ENCODE measurements at places on chromosomes 12 and 14.

- DNase-seq: no peak
Measured at GRCh38 chr12:9763025-9763424, 2.3 kb upstream of the CD69 start.

GRCh38 chr12:2432856-2433255 lies 361.9 kb upstream of the FKBP4 start:
- DNase-seq: no peak

- no peak for DNase-seq
Measured at GRCh38 chr14:102523569-102524450, 14.2 kb upstream of the ANKRD9 start.

DNA sequence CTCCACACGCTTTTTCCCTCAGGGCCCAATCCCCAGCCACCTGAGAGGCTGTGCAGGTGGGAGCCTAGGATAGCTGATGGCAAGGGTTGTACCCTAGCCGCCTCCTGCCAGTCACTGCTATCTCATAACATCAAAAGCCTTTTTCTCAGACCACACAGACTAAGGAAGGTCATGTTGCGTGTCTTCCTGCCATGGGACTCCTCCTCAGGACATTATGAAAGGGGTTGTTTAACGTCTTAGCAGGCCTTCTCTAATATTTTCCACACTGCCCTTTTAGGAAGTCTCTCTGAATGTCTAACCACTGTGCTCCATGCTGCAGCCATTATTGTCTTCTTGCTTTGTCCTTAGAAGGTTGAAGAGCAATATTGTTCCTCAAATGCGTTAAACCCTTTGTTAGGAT lies 7.6 kb upstream of the SMUG1 start:
- no peak for DNase-seq

DNA sequence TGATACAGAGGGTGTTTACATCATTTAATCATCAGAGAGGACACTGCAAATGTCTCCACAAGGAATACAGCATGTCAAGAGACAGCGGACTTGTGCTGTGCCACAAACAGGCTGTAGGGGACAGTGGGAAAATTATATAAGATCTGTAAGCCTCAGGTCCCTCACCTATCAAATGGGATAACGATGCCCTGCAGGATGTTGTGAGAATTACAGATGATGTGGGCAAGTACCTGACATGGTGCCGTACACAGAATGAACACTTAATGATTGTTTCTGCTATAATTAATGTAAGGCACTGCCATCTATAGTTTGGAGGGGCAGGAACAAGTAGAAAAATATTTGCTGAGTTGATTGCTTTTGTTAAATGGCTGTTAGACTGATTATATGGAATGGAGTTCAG lies 81.9 kb upstream of the GTF2A1 start:
- DNase-seq: no peak

DNA sequence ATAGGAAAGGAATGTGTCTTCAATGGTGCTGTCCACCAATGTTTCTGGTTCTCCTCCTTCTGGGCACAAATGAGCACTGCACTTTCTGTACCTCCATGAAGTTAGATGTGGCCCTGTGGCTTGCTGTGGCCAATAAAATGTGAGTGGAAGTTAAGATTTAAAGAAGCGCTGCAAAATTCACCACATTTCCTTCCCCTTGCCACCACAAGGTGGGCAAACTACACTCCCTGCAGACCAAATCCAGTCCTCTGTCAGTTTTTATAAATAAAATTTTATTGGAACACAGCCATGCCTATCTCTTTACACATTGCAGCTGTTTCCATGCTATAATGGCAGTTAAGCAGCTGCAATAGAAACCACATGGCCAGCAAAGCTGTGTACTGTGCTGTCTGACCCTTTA lies 141.4 kb upstream of the TMPO start:
- DNase-seq: no peak

- DNase-seq: no peak
Measured at GRCh38 chr12:79114896-79115295, 250.3 kb downstream of the SYT1 start.

DNA sequence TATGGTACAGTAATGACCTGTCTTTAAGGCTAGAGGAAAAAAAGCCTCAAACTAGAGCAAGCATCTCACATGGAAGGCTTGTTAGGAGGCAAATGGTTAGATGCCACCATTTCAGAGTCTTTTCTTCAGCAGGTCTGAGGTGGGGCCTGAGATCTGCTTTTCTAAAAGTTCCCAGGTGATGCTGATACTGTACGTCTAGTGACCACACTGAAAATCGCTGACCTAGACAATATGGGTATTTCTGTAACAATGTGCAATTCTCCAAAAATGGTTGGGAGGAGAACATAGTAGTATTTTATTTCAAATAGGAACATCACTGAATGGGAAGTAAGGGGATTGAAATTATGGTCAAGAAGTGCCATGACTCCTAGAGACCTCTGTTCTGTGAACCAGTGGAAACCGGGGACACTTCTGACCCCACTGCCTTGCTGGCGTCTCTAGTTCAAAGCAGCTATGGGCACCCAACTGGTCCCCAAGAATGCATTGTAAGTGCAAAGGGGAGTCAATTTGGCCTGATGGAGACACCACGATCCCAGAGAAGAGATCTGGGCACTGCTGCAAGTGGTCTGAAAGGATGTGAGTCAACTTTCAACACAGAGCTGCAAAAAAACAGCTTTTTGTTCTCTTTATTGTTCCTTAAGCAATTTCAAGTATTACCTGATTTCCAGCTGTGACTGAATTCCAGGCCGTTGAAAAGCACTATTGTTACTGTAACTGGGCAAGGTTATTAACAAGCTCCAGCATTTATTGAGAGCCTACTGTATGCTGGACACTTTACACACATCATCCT lies 54.4 kb upstream of the PLEKHG7 start:
- DNase-seq: no peak

GRCh38 chr12:54341378-54342300 lies 16.7 kb downstream of the COPZ1 start:
- DNase-seq: no peak

- no peak for DNase-seq
Measured at GRCh38 chr14:61494018-61494417, 172.6 kb downstream of the PRKCH start.

DNA sequence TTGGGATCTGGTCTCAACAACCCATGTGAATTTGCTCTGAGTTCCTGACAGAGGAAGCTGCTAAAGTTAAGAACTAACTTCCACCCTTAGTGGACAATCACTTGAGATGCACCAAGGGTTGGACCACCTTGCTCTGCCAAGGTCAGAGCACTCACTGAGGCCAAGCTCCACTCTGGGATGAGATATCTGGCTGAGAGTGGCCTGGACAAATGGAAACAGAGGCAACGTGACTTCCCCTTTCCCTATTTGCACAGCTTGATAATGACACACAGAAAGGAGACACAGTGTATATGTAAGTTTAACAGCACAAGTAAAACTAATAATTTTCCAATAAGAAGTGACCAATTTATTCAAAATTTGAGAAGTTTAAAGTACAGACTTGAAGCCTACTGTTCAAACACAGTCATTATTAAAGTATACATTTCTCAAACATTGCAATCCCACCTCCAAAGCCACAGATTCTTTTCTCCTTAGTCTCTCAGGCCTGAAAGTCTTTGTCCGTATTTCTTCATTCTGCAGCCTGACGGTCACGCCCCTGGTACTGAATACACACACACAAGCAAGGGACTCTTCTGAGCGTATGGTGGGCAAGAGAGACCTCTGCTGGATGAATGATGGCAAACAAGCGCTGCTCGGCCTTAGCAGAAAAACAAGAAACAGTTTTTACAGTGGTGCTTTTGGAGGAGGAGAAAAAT lies 28.6 kb downstream of the TMEM30B start:
- peak; percentile 2 for DNase-seq

GRCh38 chr12:5520037-5520436 lies 88.1 kb downstream of the NTF3 start:
- DNase-seq: no peak

GRCh38 chr14:104439625-104440024 lies 139.9 kb upstream of the C14orf180 start:
- no peak for DNase-seq

DNA sequence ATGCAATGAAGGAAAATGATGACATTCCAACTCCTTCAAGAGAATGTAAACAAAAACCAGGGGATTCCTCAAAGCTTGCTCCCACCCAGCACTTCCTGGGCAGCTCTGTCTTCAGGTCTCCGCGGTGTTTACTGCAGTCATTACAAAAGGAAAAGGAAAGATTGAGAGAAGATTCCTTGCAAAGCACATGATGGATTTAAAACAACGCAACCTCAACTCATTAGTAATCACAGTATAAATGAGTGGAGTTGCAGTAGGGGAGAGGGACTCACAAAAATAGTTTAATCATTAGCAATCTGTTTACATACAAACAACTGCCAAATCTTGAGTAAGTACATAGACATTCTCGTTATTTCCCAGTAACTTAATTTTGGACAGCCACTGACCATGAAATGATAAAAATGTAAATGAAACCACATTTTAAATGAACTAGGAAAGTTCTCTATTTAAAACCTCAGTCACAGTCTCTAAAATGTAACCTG lies 49.7 kb upstream of the OVCH1 start:
- no peak for DNase-seq

DNA sequence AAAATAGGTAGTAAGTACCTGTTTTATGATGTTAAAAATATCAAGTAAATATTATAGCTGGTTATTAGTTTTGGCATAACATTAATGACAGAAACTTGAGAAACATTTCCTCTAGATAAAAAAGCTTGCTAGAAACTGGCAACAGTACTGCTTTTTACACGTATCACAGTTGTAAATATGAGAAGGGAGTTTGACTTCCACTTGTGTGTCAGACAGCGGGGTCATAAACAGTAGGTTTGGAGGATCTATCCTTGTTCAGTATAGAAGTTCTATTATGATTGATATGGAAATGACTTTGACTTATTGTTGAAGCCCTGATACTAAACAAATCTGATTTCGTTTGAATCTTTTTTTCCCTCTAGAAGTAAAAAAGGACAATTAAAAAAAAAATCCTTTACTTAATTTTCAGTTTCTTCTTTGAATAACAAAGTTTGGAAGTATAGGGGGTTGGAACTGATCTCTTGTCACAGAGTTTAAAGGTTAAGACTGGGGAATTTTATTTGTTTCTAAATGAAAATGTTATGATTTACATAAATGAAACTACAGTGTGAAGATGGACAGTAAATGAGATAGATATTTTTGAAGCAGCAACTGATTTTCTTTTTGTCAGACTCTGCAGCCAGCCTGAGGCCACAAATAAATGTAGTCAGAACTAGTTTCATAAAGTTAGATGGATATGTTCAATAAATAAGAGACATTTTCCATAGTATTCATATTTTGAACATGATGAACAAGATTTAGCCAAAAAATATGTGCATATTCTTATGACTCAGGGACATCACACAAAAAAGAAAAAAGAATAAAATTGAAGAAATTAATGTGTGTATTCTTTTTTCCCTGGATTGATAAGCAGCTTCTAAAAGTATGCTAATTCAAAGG lies 50.1 kb downstream of the WNK1 start:
- DNase-seq: no peak

- DNase-seq: no peak
Measured at GRCh38 chr12:67145692-67146091, 123.5 kb upstream of the CAND1 start.

Data from T-helper 22 cell (primary cell).